Activated T-cell treated with anti-CD3 and anti-CD28 coated beads for 48 hours (primary cell): ENCODE measurements at places on chromosomes 2 and 18.

DNA sequence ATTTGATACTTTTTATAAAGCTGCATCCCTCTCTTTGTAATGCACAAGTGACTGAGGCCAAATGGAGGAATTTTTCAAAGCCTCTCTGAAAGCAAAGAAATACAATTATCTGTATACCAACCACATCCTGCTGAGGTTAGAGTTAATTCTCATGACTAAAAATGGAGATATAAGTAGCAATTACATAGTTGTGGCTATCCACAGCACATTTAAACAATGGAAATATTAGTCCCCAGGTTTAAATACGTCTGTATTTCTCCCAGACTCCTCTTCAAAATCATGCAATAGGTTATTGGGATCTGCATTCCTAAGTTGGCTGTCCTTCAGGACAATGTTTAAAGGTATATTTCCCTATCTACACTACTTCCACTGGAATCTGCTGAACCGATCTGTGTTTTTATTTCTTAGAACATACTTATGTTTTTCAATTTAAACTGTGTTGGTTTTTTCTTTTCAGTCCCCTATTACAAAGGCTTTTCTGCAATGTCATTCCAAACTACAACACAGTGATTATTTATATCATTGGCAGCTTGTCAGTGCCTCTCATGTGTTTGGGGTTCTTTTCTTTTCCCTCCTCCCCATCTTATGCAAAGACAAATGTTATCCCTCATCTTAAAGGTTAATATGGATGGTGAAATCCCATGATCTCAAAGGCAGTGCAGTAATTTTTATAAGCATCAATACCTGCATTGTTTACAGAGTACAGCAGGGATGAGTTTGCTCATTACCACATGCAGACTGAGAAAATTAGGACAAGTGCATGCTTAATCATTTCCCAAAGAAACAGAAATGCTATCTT is 134.8 kb upstream of the FSHR start:
- no peak for DNase-seq

- no peak for DNase-seq
These were observed 188.1 kb upstream of the LINC00305 start for GRCh38 chr18:64337018-64337417.

GRCh38 chr2:187867165-187867564 is 312.9 kb upstream of the TFPI start:
- DNase-seq, result no peak

GRCh38 chr18:75837316-75837715 is 409.8 kb upstream of the SMIM21 start:
- DNase-seq, result no peak

GRCh38 chr18:47595831-47596501 is 334.5 kb downstream of the SMAD2 start:
- peak; percentile 9 for DNase-seq

DNA sequence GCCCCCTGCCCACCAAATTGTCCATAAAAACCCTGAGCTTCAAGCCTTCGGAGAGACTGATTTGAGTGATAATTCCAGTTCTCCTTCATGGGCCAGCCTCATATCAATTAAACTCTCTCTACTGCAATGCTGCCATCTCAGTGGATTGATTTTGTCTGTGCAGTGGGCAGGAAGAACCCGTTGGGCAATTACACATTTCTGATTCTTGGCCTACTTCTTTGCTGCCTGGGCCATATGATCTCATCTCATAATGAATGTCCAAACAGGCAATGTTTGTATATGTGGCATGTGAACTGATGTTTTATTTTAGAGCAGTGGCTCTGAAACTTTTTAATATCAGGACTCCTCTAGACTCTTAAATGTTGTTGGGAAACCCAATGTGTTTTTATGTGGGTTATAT is 101.2 kb upstream of the SLC38A11 start:
- no peak for DNase-seq

GRCh38 chr2:78418021-78418420 is 607.5 kb upstream of the REG3G start:
- DNase-seq, result no peak

GRCh38 chr2:17901246-17901645 is 22.8 kb downstream of the KCNS3 start:
- DNase-seq, result no peak

DNA sequence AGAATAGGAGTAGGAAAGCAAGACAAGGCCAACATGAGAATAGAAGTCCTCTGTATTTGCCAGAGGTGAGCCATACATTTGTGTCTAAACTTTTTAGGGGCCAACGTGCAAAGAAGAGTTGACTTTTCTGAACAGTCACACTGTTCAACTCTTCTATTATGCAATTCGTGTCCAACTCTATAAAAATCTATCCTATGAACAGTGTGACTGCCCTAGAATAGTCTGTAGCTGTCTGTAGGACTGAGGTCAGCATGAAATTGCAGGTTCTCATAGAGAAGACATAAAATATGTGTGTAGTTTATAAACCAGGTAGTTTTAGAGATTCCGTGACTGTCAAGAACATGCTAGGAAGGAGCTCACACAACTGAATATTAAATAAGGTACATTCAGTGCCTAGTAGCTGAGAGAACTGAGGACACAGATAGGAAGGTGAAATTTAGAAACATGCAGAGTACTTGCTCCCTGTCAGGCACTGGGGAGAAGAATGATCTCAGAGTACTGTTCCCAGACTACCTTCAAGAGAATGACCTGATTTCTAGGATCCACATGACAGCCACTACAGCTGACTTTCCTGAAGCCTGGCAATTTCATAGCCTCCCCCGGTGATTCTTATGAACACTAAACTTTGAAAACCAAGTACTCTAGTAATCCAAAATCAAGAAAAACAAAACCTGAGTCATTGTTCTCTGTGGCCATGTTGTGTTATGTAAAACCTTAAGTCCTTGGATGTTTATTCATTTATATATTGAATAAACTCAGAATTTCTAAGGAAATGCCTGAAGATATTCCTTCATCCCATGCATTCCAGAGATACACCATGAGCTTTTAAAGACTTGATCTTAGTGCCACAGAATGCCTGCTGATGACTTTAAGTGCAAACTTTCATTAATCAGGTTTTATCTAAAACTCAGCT is 201.5 kb upstream of the BOD1L2 start:
- DNase-seq, result no peak

DNA sequence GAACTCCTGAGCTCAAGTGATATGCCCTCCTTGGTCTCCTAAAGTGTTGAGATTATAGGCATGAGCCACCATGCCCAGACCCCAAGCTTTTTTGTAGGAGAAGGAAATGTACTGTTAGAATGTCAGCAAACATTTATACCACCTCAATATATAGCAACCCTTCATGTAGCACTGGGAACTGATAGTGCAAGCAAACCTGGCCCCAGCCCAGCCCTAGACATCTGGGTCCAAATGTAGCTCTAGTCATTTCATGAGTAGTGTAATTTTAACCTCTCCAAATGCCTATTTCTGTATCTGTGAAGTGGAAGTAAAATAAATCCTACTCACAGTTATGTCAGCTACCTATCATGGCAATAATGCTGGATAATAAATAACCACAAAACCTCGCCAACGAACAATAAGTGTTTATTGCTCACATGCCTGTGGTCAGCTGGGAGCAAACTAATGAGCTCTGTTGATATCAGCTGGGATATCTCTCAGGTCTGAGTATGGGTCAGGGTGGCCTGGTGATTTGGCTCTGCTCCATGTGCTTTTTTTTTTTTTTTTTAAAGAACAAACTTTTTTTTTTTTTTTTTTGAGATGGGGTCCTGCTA is 180.4 kb downstream of the CD8B2 start:
- DNase-seq, result no peak

GRCh38 chr2:85390941-85391669 is 19.1 kb downstream of the CAPG start:
- DNase-seq, result peak; percentile 61

DNA sequence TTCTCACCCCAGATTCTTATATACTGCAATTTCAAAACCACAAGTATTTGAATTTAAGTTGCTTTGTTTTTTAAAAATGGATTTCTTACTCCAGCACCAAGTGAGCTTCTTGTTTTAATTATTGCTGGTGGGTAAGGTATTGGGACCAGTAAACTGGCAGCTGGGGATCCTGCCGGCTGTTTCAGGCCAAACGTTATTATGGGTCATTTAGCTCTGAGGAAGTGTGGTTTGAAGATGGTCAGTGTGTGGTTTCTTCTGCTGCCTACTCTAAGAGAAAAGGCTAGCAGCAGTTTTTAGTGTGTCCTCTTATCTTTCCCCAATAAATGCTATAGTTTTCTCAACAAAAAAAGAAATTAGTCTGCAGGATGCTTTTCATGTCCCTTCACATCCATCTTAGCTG is 30.6 kb downstream of the CFAP221 start:
- no peak for DNase-seq

DNA sequence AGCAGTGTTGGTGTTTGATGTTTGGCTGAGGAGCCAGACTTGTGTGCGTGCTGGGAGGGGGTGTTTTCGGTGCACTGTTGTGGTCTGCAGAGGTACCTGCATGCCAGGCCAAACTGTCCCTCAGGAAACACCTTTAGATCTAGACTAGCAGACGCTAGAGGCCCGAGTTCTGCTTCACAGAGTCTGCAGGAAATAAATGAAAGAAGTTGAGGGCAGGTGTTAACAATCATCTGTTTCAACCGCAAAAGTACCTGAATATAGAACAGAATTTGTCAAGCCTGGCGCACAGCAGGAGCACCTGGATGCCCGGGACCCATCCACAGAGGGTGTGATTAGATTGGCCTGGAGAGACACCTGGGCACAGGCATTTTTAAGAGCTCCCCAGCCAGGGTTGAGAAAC is 40.5 kb upstream of the REL start:
- DNase-seq, result no peak

DNA sequence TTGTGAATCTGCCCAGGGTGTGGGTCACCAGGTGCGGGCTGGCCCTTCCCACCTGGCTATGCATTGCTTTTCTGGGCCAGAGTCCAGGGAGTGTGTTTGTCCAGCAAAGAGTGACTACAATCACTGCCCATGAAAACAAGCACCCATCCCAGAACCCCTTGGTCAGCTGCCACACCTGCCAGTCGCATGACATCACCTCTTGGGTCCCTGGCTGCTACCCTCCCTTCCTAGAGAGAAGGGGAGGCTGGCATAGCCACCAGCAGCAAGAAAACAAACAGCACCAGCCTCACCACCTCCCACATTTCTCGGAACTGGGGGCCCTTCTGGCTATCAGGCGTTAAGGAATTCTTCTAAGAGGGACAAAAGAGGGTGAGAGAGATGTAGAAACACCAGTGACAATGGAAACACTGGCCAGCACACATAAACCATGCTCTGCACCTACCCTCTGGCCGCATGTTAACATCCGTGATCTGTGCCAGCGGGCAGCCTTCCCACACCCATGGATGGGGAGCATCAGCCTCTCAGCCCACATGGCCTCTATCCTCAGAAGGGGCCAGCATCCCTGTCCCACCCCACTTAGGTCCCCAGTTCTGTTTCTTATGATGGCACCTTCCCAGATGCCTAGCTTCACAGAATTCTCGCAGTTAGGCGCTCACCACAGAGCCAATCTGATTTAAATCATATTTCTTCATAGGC is 109.7 kb upstream of the GLI2 start:
- no peak for DNase-seq

- DNase-seq, result no peak
These were observed 3.2 kb upstream of the GPR35 start for GRCh38 chr2:240622060-240622411.

GRCh38 chr2:144426981-144427479 is 92.9 kb downstream of the ZEB2 start:
- no peak for DNase-seq

DNA sequence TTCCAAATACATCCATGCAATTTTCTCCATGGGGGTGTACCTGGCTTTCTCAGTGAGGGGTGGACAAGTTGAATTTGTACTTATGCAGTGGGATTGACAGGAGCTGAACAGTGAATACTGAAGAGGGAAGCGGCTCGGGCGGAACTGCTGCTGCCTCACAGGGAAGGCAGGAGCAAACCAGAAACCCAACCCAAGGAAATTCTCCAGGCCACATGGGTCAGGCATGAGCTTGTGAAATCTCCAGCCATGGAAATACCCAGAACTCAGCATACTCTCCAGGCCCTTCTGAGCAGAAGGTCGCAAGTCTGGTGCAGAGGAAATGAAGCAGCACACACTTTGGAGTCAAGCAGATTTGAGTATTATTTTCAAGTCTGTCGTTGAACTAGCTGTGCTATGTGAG is 26.5 kb upstream of the INO80C start:
- DNase-seq, result no peak

DNA sequence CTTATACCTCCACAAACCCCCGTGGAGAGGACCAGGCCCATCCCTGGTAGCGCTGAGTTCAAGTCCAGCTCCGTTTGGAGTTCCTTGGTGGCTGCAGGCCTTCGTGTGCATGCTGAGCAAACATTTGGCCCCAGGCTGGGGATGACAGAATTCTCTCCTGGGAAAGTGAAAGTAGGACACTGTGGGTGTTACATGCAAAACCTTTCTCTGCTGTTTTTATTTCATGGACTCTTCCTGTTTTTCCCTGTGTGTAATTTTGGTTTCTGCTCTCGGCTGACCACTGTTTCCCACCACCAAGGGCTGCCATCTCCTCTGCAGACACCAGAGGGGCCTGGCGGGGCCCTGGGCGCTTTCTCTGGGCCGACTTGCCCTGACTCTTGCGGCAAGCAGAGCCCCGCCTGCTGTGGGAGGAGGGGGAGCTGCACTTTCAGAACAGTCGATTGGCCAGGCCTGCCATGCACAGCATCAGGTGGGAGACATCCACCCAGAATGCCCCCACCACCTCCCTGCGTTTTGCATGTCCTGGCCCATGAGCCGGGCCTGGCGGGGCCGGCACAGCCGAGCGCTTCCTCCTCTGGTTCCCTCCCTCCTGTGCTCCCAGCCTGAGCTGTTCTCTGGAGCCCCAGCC is 102.4 kb downstream of the CABLES1 start:
- DNase-seq, result peak; percentile 49

DNA sequence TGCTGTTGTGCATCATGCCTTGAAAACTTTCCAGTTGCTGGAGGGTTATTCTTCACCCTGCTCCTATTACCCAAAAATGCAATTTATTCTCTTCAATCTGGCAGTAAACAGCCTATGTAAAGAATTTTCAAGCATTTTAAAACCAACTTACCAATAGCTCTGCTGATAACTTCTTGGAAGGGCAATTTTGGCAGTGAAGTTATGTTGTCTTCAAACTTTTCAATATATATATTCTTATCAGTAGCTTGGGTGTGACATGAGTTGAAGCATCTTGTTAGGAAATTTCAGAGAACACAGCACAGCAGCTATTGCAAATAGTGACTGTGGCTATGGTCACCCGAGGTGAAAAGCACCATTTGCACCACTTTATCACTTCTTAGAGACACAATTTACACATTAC is 395.5 kb downstream of the STK39 start:
- no peak for DNase-seq
